Liver (tissue), 10 donors: ENCODE measurements at places on chromosomes 16 and 17.

GRCh38 chr17:34351096-34351495 is 5.2 kb upstream of the CCL13 start:
- DNase-seq: no peak

GRCh38 chr17:40343219-40344119 is 21.1 kb downstream of the GJD3 start:
- peak; percentile 37 for DNase-seq

DNA sequence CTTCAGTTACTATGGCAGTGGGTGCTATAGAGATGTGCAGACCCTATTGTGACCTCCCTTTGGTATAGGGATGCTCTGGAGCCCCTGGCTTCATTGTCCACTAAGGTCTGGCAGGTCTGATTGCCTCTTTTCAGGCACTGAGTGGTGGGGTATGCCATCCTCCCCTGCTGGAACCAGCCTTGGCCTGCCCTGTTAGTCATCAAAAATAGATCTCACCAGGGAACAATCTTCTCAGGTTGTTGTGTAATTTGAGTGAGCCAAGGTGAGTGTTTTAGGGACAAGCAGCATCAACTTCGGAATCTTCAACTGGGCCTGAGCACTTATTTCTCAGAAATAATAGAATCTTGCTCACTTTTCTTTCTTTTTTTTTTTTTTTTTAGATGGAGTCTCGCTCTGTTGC is 19.6 kb downstream of the HMOX2 start:
- DNase-seq: no peak

GRCh38 chr16:50153596-50154419 is 702 bp downstream of the TENT4B start:
- DNase-seq: peak; percentile 45

- no peak for DNase-seq
Measured at GRCh38 chr16:14641206-14641605, 8.5 kb downstream of the BFAR start.

- no peak for DNase-seq
Measured at GRCh38 chr16:84884596-84885341, 65.0 kb downstream of the CRISPLD2 start.
